Esophagus mucosa (tissue), 1 donor: ENCODE measurements at places on chromosomes 5 and 9. TPM values are rescaled to one million over a fixed set of nuclear protein-coding genes. Genes with fewer than 3 reads are reported as not detected.

TTC23L gene
- total RNA-seq = not detected

EIF4E1B gene
- total RNA-seq = not detected

KIF12 gene
- total RNA-seq = 0.56 TPM

AFAP1L1 gene
- total RNA-seq = 3.0 TPM

MYMK gene
- total RNA-seq = not detected

KIF4B gene
- not detected for total RNA-seq

KCNT1 gene
- not detected for total RNA-seq
